BE2C (cell line): ENCODE measurements at places on chromosomes 1 and 21.

- DNase-seq: peak; percentile 12
Measured at GRCh38 chr1:51926171-51926812, 47.8 kb upstream of the NRDC start.

- no peak for DNase-seq
Measured at GRCh38 chr1:95145493-95145892, 28.3 kb downstream of the TLCD4 start.

DNA sequence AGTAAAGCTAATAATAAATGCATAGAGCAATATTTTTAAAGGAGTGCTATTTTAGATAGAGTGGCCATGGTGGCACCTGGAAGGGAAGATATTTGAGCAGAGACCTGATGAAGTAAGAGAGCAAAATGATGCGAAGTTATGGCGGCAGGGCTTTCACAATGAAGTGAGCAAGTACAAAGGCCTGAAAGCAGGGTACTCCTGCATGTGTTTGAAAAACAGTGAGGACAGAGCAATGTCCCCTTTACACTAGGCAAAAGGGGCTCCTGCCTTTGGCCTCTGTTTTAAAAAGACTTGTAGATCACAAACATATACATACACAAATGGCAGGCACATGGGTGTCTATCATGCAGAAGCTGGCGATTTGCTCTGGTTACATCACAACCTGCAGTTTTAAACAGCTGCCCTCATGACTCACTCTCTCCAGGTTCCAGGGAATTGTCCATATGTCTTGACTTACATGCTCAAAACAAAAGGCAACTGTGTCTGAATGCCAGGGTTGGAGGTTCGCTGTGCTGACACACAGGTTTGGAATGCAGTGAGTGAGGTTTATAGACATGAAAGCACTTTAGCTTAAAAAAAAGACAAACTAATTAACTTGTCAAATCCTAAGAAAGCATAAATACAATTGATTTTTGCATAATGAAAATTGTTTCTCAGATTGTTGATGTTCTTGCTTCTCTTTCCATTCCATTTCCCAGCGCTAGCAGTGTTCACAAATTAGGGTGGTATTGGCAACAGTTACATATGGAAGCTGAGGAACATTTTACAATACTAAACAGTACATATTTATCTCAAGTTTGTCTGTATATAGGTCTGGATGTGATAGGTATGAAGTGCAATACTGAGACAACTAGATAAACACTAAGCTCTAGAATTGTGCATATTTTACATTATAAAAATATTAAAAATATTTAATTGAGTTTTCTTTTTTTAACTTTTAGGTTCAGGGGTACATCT is 313.9 kb downstream of the BARHL2 start:
- no peak for DNase-seq

DNA sequence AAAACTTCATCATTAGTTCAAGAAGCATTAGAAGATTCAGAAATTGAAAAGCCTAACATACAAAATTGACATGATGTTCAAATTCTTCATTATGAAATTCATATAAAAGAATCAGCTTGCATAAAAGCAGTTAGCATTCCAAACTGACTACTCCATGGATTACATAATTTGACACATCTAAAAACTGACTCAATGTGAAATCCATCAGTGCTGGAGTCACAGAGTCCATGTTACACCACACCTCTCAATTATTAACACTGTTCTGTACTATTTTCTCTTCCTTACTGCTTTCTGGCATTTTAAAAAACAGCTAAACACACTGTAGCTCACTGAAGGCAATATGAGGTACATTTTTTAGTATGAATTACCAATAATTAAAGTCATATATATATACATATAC is 28.0 kb downstream of the ARHGAP29 start:
- DNase-seq: no peak

GRCh38 chr21:37155186-37155585 is 82.1 kb downstream of the TTC3 start:
- DNase-seq: no peak

- DNase-seq: peak; percentile 79
Measured at GRCh38 chr1:203340112-203340790, 10.7 kb downstream of the FMOD start.

DNA sequence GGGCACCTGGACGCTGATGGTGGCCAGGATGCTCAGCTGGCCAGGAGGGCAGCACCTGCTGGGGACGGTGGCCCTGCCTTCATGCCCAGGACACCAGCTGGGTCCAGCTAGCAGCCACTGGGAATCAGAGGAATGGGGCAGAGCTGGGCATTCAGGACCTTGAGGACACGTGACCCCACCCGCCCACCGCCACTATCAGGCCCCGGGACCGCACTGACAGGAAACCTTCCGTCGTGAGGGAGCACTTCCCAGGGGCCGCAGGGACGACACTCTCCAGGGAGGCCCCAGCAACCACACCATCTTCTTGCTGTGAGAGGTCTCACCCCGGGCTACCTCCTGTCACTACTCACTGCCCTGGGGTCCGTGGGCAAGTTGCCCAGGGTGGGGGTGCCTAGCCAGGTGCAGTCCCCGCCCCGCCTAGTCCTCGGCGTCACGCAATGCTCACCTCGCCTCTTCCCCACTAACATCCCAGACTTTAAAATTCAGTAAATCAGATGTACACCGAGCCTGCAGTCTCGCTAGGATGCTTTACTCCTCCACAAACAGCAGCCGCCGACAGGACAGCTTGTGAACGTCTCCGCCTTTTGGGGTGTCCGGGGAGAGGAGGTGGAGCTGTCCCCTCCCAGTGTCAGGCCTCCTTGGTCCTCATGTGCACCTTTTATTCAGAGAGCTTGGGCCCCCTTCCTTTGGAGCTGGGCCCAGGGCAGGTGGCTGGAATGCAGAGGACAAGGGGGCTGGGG is 4.9 kb downstream of the VWA1 start:
- no peak for DNase-seq

DNA sequence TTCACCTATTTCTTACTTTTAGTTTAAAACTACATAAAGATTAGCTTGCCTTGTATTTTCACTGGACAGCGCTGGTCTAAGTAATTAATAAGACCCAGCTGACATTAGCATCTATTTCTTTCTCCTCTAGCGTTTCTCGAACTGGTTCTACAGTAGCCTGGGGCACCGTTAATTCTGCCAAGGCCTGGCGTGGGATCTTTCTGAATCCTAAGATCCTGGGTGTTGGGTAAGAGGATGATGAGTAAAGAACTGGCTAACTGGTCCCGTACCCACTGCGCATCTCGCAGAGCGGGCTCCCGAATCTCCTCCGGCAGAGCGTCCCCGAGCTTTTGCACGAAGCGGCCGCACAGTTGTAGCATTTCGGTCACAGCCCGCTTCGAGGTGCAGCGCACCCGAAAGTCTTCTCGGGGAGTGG is 309 bp downstream of the NSL1 start:
- DNase-seq: no peak

DNA sequence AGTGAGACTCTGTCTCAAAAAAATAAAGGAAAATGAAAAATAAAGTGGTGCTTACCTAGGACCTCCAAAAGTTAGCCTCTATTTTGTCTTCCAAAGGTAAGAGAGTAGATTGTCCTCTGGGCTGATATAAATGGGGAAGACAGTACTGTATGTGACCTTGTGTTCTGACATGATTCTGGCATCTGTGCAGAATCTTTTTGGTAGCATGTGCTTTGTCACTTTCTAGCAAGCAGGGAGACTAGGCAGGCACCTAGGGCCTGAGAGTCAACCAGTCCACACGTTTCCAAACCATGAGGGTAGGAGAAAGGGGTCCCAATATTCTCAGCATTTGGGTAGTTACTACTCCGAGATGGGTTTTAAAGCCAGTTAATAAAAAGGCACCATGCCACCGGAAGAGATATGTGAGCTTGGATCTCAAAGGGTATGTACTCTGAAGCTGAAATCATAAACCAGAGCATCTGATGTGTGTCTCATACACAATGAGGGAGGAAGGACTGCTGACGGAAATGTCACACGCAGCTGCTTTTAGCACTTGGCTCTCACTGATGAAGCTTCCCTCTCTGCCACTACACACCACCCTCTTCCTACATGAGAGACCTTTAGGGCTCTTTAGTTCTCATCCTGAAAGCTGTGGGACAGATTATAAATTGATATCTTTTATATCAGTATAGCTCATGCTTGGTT is 27.0 kb upstream of the SLC16A1 start:
- DNase-seq: no peak

- no peak for DNase-seq
Measured at GRCh38 chr1:180262628-180263488, 32.8 kb downstream of the LHX4 start.

- no peak for DNase-seq
Measured at GRCh38 chr1:218991089-218991488, 182.6 kb upstream of the LYPLAL1 start.

DNA sequence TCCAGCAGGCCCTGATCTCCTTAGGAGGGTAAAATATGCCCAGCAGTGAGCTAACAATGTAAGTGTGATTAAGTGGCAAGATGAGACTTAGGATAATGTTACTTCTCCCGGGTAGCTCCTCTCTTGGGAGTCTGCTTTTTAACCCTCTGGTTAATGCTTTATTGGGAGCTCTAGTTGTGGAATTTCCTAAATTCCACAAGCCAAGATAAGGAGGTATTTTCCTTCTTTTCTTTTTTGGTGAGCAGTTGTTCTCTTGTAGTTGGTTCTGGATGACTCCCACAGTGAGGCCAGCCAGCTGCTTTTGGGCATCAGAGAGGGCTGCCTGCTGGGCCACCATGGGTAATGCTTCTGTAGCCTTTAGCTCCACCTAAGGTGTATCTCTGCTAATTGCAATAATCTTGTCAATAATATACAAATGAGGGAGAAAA is 19.3 kb downstream of the C1orf52 start:
- DNase-seq: no peak

DNA sequence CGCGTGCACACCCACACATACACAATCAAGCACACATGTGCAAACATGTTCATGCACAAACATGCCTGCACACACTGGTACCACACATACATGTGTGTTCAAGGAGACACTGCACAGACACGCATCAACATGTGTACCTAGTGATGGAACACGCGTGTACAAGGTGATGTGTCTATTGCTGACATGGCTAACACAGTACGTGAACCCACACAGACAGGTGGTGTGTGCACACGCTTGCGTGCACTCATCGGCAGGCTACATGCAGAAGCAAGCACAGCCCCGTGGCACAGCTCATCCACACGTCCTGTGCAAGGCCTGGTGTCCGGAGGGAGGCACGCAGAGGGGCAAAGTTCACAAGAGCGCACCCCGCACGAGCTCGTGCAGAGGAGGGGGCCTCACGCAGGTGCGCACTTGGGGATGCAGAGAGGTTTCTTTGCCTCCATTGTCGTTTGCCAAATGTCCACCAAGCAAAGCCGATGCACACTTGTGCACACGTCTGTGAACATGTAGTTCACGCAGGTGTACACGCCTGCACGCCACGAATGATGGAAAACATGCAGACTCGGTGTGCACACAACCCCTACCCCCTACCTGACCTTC is 969 bp downstream of the ACAP3 start:
- no peak for DNase-seq

DNA sequence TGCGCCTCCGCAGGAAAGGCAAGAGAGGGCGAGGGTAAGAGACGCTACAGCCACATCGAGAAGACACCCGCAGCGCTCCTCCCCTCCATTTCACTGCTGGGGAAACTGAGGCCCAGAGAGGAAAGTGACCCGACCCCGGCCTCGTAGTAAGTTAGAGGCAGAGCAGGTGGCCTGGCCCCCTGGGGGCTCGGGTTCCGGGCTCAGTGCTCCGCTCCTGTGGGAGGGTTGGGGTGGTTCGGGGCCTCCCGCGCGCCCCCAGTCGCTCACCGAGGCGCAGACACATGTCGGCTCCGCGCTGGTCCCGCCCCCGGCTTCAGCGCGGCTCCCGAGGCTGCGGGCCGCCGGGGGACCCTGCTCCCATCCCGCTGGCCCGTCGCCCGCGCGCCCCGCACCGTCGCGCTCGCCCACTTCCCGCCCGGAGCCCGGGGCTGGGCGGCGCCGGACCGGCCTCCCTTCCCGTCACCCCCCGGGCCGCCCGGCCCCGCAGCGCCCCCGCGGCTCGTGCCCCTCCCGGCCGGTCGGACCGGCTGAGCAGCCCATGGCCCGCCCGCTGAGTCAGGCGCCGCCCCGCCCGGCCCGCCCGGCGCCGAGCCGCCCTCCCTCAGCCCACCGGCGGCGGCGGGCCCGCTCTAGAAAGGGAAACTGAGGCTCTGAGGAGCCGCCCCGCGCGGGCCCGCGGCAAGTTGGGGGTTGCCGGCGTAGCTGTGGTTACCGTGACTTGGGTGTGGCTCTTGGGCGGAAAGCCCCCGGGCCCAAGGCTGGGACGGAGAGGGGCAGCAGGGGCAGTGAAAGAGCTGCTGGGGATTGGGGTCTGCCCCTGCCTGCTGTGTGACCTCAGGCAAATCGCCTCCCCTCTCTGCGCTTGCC is at the start of gene TMEM54:
TMEM54 (minus strand) TSS at position 434 of the 867 bp plus-strand sequence; CDS start at position 283, 151 bp downstream.
- DNase-seq: no peak

- no peak for DNase-seq
Measured at GRCh38 chr1:66597500-66597899, 63.5 kb downstream of the SGIP1 start.

DNA sequence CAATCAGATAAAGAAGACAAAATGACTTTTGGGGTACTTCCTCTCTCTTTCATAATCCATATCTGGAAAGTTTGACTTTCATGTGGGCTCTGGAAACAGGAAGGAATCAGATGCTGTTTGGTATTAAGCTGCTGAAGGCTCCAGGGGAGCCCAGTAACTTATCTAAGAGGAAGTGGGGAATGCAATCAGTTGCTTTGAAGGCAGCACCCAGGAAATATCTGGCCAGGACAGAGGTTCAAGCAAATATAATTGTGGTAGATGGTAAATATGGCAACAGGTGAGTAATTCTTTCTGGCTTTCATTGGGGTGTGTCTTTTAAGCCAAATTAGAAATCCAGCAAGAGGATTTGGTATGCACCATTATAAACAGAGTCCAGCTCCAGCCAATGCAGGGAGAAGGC is 44.4 kb downstream of the COLGALT2 start:
- no peak for DNase-seq

- peak; percentile 33 for DNase-seq
Measured at GRCh38 chr1:244163861-244164510, 112.9 kb downstream of the ZBTB18 start.

GRCh38 chr21:43206231-43207042 is 37.6 kb downstream of the CRYAA start:
- DNase-seq: no peak

GRCh38 chr1:57321776-57322175 is 102.1 kb downstream of the DAB1 start:
- no peak for DNase-seq

GRCh38 chr1:58358346-58358745 is 188.2 kb downstream of the OMA1 start:
- no peak for DNase-seq

GRCh38 chr1:86388777-86389176 is 7.3 kb downstream of the ODF2L start:
- no peak for DNase-seq

- no peak for DNase-seq
Measured at GRCh38 chr1:158285756-158286241, 3.9 kb upstream of the CD1C start.

- no peak for DNase-seq
Measured at GRCh38 chr1:32336591-32336932, 529 bp upstream of the MARCKSL1 start.
